GM12892 (cell line): ENCODE measurements at places on chromosomes 5 and 9.

DNA sequence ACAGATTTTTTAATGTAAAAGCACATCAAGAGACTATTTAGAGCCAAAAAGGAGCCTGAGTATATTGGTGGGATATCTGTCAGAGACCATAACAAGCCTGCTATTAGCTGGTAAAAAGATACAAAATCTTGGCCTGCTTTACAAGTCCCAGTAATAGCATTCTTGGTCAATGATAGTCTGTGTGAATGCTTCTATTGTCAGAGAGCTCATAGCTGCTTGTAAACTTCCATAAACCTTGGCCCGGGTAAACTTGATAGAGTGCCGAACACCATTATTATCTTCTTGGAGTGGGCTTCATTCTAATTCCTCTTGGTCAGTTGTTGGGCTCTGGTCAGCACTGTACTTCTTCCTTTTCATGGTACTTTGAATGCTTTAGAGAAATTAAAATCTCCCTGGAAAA lies 64.0 kb downstream of the UBAP1 start:
- no peak for DNase-seq

DNA sequence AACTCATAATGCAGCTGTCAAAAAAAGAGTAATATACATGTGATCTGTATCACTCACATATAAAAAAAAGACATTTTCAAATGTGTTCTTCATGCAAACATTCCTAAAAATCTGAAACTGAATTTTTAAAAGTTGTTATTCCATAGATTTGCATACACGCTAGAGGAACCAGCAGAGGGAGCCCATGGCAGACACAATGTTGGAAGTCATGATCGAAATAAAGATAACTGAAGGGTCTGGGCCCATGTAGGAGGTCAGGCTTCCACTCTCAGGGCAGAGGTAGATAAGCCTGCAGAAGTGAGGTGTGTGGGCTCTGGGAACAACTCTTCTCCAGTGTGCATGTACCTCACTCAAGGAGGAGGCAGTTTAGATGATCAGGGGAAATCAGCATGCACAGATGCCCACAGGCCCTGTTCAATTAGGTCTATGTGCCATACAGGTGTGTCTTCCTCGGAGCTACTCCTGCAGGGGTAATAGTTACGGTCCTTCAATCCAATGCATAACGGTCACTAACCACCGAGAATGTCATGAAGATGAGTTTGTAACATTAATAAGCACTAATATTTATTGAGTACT lies 208.6 kb downstream of the EPB41L4A start:
- no peak for DNase-seq

DNA sequence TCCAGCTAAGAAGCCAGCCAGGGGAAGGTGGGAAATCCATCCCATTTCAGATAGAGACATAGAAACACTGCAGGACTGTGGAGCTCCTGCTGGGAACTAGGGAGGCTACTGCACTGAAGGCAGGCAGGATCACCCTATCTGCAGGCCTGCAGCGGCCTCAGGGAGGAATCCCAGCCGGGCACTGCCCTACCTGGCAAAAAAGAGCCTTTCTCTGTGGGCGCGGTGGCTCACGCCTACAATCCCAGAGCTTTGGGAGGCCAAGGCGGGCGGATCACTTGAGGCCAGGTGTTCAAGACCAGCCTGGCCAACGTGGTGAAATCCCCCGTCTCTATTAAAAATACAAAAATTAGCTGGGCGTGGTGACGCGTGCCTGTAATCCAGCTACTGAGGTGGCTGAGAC lies 71.4 kb upstream of the PHYKPL start:
- no peak for DNase-seq

DNA sequence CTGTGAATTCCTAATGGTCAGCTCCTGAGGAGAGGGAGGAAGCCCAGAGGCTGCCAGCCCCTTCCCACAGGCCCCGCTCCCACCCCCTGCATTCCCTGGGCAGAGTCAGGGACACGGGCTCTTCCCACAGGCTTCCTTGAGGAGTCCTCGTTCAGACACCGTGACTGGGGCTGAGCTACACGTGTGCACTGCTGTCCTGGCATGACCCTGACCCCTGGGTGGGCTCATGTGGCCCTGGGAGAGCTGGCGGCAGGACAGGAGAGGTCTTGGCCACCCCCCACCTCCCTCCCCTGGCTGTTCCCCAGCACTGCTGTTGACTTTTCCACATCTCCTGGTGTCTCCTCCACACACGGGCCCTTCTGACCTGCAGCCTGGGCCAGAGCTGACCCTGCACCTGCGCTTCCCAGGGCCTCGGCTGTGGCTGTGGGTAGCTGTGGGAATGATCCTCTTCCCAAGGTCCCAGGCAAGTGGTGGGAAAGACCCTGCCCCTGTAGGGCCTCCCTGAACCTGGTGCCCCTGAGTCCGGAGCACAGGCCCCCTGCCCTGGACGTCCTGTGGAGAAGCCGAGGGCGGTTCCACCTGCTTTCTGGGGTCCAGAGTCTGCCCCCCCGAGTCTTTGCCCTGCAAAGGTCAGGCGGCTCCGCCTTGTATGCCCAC lies 56.5 kb upstream of the NKD2 start:
- DNase-seq, result no peak

- no peak for DNase-seq
Observed at GRCh38 chr5:158154226-158155005, 295.5 kb upstream of the CLINT1 start.

GRCh38 chr5:45060724-45061123 lies 252.0 kb downstream of the MRPS30 start:
- no peak for DNase-seq

DNA sequence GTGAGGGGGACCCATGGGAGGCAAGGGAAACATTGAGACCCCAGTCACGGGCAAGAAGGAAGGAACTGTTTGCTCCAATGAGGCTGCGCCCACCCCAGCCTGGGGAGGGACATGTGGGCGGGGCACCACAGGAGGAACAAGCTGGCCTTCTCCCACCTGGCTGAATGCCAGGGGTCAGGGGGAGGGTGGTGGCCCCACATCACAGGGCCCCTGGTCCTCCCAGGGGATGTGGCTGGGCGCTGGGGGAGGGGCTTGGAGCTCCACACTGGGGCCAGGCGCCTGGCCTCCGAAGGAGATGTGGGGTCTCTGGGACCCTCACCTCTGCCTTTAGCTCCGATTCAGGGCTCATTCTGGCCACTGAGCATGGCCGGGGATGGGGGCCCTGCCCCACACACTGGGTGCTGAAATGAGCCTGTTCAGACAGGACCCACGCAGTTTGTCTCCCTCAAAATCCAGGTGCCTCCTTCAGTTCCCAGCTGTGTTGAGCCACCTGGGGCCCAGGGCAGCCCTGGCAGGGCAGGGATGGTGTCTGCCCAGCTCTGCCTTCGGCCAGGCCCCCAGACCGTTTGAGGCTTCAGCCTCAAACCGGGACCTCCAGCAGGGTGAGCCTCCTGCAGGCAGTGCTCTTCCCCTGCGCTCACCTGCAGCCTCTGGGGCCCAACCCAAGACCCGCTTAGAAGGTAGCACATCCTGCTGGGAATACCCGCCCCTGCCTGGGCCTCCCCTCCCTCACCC lies 33.2 kb upstream of the NOTCH1 start:
- no peak for DNase-seq

- no peak for DNase-seq
Observed at GRCh38 chr5:123098767-123099513, 9.9 kb downstream of the PRDM6 start.

GRCh38 chr9:92944921-92945320 lies 2.4 kb upstream of the FGD3 start:
- no peak for DNase-seq

GRCh38 chr5:169921949-169922348 lies 58.3 kb downstream of the INSYN2B start:
- DNase-seq, result no peak

GRCh38 chr9:78354324-78354973 lies 57.5 kb downstream of the PSAT1 start:
- no peak for DNase-seq

DNA sequence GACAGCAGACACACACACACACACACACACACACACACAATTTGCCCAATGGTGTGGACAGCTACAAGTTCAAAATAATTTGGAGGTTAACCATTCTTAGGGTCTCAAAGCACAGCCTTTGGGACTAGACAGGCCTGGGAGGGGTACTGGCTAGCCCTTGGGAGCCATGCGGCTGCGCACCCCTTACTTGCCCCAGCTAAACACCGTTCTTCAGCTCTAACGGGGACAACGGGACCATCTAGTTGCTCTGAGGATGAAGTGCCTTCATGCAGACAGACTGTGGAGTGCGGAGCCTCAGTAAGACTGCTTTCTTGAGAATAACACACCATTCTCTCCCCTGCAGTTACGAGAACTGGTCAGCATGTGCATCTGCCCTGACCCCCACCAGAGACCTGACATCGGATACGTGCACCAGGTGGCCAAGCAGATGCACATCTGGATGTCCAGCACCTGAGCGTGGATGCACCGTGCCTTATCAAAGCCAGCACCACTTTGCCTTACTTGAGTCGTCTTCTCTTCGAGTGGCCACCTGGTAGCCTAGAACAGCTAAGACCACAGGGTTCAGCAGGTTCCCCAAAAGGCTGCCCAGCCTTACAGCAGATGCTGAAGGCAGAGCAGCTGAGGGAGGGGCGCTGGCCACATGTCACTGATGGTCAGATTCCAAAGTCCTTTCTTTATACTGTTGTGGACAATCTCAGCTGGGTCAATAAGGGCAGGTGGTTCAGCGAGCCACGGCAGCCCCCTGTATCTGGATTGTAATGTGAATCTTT lies 64.6 kb downstream of the PSMB7 start:
- no peak for DNase-seq

- DNase-seq, result no peak
Observed at GRCh38 chr5:74310997-74311930, 329.3 kb downstream of the ENC1 start.

- no peak for DNase-seq
Observed at GRCh38 chr9:31471010-31471409, 913.4 kb upstream of the ACO1 start.

- no peak for DNase-seq
Observed at GRCh38 chr9:11646831-11647230, 1034.0 kb upstream of the PTPRD start.

GRCh38 chr5:72494623-72495124 lies 12.5 kb downstream of the ZNF366 start:
- DNase-seq, result no peak

GRCh38 chr5:77776554-77777206 lies 541 bp upstream of the TBCA start:
- no peak for DNase-seq

GRCh38 chr9:104094534-104095015 lies 466 bp downstream of the SMC2 start:
- DNase-seq, result peak; percentile 2

DNA sequence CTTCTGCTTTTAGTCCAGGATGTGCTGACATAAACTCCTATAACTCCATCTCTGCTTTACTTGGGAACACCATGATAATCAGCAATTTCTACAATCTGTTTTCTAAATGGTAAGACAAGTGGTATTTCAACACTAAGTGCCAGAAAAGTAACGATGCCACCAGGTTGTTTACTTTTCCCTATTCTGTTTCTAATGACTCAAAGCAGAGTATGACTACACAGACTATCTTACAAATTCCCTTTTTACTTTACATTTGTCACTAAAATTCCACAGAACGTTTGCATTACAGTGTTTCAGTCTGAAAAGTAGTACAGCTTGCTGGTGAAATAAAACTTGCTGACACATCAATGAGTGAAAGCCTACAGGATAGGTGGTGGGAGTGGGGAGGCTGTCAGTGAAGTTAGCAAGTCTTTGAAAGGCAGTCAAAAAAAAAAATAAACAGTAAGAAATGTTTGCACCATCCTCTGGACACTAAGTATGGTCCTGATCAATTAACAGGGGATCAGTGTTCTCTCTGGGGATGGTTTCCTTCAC lies 186.5 kb downstream of the LURAP1L start:
- no peak for DNase-seq

DNA sequence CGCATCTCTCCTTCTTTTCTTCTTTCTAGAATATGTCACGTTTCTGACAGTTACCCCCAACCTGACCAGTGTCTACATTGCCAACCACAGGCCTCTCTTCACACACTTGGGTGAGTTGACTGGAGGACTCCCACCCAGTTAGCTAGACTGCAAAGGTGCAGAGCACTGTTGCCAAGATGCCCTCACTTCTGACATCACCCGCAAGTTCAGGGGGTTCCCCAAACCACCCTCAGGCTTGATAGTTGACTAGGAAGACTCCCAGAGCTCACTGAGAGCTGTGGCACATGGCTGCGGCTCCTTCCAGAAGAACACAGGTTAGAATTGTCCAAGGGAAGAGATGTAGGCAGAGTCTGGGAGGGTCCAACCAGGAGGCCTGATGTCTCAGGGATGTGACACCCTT lies 17.2 kb downstream of the ADAMTS13 start:
- no peak for DNase-seq

GRCh38 chr5:71684309-71684708 lies 34.8 kb upstream of the CARTPT start:
- no peak for DNase-seq

- DNase-seq, result no peak
Observed at GRCh38 chr5:116876240-116876840, 301.7 kb upstream of the SEMA6A start.

DNA sequence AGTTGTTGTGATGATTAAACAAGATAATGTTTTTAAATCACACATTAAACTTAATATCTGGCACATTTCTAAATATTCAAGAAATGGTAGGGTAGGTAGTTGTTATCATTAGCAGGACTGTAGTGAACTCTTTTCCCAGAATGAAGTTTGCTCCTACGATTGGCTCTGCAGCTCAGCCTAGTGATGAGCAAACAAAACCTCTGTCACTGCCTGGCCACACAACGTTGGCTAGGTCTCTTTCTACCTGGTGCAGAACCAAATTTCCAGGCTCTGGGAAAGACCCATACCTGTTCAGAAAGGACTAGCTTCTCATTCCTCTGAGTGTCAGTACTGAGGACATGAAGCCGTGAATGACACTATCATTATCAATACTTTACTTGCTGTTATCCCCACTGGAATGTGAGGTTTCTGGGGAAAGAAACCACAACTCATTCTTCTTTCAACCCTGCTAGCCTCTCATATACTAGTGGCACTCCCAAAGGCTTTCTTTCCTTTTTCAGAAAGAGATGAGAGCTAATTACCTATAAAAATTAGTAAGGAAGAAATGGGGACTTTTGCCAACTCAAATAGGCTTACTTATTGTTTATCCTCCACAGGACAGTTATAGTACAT lies 219.3 kb upstream of the TRIM32 start:
- no peak for DNase-seq

GRCh38 chr5:156942064-156942463 lies 21.0 kb downstream of the TIMD4 start:
- DNase-seq, result peak; percentile 13

GRCh38 chr5:139747583-139748504 lies 47.8 kb upstream of the PSD2 start:
- no peak for DNase-seq

DNA sequence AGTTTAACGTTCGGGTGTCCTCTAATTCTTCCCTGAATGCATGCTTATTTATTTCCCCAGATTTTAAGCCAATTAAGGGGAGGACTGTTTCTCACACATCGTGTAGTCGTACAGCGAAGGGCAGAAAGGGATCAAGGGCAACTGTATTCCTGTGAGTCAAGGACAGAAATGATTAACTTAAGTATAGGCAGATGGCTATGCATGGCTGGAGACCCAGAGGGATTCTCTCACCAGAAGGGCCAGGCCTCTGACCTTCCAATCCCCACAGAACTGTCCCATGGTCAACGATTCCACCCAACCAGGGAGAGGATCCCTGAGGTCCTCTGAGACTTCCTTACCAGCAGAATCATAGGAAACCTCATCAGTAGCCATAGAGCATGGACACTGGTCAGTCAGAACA lies 161.8 kb upstream of the MAP1B start:
- no peak for DNase-seq
